KG1 (cell line): ENCODE measurements at places on chromosomes 6 and 20.

- no peak for DNase-seq
Measured at GRCh38 chr6:13428583-13429405, 58.6 kb downstream of the GFOD1 start.

GRCh38 chr6:169046021-169046420 is 207.6 kb downstream of the THBS2 start:
- no peak for DNase-seq

DNA sequence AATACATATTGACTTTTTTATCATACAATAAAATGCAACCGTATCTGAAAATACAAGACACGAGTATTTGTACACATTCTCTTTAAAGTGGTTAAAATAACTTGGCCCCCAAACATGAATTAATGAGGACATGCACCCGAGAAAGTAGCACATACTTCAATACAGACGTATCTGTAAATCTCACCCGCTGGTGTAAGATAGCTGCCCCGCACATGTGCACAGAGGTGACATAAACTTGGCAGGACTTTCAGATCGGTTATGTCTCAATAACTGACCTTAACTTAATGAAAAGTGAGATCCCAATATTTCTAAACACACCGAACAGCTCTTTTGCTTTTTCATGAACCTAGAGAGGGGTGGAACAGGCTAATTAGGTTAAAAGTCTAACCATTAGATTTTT is 91.5 kb upstream of the RPS6KA2 start:
- DNase-seq, result no peak

DNA sequence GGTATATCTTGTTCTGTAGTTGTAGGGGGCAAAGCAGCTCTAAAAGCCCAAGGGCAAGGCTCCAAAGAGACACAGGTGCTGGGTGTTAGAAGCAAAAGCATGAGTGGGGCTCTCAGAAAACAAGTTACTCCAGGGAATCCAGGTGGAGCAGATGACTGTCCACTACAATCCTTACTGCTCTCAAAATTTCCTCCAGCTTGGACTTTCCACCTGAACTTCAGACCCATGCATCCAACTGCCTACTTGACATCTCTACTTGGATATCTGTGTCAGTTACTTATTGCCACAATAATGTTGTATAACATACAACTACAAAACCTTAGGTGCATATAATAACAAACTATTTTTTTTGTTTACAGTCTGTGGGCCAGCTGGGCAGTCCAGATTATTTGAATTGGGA is 22.8 kb upstream of the DTNBP1 start:
- no peak for DNase-seq

DNA sequence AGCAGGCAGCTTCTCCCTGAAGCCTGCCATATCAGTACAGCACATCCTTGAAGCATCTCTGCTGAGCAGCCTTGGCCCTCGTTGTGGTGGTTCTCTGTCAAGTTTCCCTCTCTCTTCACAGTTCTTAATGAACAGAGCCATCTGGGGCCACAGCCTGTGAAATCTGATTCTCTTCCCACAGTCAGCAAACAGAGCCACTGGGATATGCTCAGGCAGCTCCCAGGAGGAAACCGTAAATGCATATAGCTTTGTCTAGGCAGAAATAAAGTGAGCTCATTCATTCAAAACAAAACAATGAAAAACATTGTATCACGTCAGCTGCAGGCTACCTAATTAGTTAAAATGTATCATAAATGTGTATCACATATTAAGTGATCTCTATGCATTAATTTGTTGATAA is 80.3 kb downstream of the TBC1D7 start:
- no peak for DNase-seq

- no peak for DNase-seq
Measured at GRCh38 chr20:3222635-3223600, 13.6 kb downstream of the ITPA start.

DNA sequence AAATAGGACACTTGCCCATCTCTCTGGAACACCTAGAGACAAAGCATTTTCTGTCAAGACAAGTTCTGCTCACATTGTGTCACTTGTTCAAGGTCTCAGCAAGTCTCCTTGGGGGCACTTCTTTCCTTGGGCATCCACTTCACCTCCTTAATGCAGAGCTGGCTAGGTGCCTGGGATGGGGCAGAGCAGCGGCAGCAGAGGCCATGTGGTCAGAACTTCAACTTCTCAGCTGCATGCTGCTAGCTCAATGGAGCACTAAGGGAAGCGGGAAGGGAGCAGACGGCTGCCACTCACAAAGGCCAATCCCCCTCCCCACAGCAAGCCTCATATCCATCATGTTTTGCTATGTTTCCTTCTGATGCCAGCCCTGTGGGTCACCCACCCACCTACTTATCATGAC is 31.5 kb downstream of the NEDD9 start:
- no peak for DNase-seq

DNA sequence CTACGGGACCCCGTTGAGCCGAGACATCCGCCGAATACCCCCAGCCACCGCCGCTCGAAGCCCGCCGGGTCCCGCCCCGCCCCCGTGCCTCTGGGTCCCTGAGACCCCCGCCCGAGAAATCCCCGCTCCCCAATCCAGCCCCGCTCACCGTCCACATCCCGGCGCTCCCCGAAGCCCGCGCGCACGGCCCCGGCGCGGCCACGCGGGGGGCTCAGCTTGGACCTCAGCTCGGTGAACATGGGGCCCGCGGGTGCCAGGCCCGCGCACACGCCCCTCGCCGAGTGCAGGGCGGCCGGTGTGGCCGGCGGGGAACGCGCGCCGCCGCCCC is 249 bp downstream of the SAMD10 start:
- no peak for DNase-seq

DNA sequence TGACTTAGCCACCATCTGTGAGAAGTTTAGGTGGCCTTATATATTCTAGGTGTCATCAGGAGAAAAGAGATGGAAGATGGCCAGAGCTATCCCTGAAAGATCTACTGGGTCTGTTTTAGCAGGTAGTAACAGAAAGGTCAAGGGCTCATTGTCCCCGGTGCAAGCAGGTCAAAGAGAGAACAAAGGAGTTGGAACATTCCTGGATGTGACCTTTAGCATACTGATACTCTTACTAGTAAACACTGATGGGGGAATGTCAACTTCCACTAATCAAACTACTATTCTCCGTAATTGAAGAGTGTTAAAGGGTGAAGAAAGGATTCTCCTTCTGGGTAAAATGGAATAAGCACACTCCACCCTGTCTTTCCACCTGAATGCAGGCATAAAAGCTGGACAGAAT is 4.0 kb upstream of the MCUR1 start:
- DNase-seq, result no peak

DNA sequence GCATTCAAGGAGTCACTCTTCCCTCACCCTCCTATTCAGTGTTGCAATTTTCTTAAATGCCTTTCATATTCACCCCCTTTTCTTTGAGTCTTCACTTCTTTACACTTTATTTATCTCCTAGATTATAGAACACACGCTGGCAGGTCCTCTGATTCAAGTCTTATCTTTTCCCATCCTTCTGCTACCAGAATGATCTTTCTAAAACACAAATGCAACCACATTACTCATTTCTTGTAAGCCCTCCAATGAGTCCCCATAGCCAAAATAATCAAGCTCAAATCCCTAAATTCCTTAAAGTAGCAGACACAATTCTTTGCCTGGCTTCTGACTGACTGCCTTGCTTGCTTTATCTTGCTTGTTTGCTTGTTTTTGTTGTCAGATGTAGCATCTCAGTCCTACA is 920.0 kb downstream of the TFAP2A start:
- no peak for DNase-seq

DNA sequence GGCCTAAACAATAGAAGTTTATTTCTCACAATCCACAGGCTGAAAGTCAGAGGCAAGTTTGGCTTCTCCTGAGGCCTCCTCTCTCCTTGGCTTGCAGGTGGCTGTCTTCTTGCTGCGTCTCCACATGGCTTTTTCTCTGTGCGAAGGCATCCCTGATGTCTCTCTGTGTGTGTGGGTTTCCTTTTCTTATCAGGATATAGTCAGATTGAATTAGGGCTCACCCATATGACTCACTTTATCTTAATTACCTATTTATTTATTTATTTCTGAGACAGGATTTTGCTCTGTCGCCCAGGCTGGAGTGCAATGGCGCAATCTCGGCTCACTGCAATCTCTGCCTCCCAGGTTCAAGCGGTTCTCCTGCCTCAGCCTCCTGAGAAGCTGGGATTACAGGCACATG is 30.7 kb downstream of the LINC00237 start:
- no peak for DNase-seq

DNA sequence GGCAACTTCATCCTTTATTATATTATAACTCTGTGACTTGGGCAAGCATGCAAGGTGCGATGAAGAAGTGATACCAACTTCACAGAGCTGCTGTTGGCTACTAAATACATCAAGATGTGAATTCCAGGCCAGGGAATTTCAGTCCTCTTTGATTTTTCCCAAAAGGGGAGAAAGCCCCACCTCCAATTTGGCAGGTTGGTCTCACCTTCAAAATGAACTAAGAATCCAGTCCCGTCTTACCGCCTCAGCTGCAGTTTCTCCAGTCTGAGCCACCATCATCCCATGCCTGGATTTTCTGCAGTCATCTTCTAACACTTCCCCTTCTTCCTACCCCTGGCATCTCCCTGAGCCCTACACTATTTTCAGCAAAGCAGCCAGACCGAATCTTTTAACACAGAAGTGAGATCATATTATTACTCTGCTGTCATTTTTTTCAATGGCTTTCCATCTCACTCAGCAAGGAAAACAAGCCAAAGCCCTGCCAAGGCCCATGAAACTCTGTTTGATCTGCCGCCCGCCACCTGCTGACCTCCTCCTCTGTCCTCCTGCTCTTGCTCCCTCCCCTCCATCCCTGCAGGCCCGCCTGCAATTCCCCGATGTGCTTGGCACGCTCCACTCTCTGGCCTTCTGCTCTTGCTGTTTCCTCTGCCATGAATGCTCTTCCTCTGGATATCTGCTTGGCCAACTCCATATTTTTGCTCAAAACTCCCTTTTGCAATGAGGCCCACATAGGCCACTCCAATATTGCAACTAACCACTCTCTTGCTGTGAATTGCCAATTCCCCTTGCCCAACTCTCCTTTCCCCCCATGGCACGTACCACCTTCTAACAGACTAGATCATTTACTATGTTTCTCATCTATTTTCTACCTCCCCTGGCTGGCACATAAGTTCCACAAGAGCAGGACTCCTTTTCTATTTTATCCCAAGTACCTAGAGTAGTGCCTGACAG is 46.0 kb upstream of the TAGAP start:
- DNase-seq, result no peak

DNA sequence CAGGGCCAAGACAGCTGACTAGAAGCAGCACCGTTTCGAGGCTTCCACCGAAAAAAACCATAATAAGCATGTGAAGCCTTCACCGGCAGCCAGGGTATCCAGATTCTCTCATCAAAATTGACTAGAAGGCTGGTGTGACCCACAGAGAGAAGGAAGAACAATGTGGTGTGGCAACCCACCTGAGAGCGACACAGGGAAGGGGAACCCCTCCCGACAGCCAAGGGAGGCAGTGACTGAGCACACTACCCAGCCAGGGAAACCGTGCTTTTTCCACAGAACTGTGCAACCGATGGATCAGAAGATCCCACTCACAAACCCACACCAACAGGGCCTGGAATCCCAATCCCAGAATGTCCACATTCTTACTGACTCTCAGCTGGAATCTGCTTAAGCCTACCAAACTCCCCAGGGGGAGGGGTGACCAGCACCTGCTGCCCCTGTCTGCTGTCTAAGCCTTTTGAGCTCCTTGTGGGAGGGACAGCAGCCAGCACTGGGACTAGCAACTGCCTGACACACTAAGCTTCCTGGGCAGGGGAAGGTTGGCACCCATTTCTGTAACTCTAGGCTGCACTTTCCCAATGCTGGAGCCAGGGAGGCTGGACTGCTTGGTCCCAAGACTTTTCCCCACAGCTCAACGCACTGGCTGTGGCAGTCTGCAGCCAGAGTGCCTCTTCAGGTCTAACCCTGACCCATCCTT is 231.9 kb upstream of the FAM83B start:
- DNase-seq, result no peak

- no peak for DNase-seq
Measured at GRCh38 chr6:115514656-115515055, 546.0 kb downstream of the FRK start.

GRCh38 chr20:63178446-63178820 is 37.5 kb downstream of the YTHDF1 start:
- DNase-seq, result no peak

GRCh38 chr6:79196912-79197311 is 37.6 kb downstream of the HMGN3 start:
- DNase-seq, result no peak

- no peak for DNase-seq
Measured at GRCh38 chr6:40599555-40599954, 12.4 kb upstream of the LRFN2 start.

DNA sequence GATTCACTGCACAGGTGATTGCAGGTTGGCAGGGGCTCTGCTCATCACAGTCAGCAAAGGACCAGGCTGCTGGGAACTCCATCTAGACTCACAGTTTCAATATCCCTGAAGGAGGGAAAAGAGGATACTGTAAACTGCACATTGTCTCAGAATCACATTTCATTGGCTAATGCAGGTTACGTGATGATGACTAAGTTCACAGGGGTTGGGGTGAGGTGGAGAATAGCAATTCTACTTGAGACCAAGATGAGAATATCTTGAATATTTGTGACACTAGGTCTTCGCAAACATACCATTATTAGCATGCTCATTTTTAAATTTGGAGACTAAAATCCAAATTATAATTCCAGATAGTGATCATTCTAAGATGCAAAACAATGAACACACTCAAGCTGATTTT is 208.5 kb upstream of the CITED2 start:
- DNase-seq, result no peak

DNA sequence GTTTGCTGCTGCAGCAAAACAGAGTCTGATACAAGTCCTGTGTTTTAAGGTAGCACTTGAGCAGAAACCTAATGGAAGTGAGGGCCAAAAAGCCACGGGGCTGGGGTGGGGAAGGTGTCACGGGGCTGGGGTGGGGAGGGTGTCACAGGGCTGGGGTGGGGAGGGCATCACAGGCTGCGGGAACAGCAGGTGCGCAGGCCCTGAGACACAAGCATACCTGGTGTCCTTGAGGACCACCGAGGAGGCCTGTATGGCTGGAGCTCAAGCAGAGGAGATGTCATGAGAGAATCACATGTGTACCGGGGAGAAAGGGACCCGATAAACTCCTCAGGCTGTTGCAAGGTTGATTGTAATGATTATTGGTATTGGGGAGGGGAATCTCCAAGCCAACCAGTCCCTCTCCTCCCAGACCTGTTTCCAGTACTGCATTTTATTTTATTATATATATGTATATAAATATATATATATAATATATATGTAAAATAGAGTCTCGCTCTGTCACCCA is 13.6 kb upstream of the SPO11 start:
- DNase-seq, result no peak

DNA sequence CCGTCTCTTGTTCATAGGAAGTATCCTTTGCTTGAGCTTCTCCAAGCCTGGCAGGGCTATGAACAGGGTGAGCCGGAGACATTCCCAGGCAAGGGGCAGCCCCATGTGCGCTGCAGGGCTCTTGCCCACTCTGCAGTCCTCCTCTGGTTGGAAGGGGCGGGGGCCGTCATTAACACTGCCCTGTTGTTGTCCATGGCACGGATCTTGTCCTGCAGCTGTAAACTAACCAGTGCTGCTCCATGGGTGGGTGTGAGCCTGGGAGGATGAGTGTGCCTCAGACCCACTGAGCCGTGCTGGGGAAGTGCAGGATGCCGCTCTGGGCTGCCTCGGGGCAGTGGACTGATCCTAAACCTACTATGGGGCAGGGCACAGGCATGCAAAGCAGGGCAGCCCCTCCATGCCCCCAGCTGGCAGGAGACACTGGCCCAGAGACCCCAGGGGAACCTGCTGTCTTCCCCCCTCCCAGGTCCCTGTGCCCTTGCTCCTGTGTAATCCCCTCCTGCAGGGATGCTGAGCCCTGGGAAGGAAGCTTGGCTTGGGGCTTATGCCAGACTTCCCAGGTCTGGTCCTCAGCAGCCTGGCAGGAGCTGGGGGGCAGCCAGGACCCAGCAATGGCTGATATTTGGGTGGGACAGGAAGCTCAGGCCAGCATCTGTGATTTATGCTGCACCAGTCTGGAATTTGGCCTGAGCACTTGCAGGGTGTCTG is 8.5 kb downstream of the EBF4 start:
- no peak for DNase-seq
